ENCODE measurements at places on chromosomes 6 and 20.

DNA sequence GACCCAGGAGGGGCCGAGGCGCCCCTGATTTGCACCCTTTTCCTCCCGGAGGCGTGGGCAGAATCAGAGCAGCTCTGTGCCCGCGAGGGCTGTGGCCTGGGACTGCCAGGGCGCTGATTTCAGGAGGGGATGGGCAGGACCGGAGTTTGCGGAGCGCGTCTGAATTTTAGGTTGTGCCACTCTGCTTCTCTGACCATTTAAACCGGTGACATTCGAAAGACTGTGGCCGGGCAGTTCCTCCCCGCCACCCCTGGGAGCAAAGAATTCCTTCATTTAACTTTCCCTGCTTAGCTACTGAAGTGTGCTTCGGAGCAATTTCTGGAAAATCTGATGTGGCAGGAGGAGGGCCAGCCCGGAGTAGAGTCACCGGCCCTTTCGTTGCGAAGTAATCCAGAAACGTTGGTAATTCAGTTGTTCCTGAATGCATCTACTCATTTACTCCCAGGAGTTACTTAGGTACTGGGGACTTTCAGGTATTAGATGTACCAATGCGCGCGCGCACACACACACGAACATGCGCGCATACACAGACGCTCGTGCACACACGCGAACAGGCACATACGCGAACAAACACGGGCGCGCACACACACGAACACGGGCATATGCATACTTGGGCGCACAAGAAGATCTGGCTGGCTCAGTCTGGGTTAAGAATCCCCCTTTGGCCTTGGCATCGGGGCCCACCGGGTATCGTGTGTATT lies 568 bp downstream of the CCDC170 start:
- DNase-seq = no peak

DNA sequence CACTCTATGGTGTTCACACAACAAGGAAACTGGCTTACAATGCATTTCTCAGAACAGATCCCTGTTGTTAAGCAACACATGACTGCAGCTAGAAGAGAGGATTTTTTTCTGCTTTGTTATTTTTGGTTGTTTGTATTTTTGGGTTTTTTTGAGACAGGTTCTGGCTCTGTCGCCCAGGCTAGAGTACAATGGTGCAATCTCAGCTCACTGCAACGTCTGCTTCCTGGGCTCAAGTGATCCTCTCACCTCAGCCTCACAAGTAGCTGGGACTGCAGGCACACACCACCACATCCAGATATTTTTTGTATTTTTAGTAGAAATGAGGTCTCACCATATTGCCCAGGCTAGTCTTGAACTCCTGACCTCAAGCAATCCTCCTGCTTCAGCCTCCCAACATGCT lies 12.7 kb downstream of the CD24 start:
- DNase-seq = no peak

- no peak for DNase-seq
Observed at GRCh38 chr20:17343656-17344452, 117.0 kb downstream of the PCSK2 start.

DNA sequence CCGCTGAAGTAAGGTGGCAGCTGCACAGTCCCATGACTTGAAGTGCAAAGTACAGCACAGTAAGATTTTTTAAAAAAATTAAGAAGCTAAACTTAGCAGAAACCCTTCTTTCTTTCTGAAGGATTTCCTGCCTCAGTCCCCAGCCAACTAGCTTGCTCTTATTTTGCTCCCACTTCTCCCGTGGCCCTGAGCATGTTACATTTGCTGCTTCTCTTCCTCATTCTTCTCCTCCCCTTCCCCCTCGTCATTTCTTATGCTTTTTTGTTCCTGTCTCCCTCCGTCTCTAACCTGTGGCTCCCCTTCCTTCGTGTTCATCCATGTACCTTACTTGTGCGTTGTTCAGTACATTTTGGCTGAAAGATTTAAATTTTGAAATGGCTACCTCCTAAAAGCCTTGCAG lies 123.0 kb downstream of the SASH1 start:
- DNase-seq = no peak

DNA sequence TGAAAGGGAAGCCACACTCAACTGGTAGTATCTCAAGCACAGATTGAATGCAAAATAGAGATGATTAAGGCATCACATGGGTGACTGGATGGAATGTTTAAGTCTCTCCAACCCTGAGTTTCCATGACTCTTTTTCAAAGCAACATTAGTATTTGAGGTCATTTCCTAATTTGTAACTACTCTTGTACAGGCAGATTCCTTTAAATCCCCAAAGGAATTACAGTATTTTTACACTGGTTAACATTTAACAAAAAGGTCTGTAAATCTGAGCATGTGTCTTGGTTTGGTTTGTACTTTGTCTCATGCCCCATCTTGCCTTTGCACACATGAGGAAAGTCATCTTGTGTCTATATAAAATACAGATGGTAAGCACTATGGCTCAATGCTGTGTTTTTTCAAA lies 15.1 kb downstream of the RMND1 start:
- no peak for DNase-seq

DNA sequence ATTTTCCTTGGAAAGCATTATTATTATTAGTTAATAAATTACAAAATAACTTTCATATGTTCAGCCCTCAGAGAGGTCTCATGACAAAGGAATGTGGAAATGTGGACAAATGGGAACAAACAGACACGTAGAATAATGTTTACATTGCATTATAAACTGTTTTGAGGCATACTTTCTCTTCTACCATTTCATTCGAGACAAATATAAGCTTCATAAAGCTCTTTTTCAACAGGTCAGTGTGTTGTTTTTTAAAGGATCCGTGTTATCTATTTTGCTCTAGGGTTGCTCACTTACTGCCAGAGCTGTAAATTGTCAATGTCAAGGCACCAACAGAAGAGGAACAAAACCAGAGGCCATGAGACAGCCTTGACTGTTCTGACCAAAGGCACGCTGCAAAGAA lies 256.8 kb downstream of the PHACTR1 start:
- no peak for DNase-seq

DNA sequence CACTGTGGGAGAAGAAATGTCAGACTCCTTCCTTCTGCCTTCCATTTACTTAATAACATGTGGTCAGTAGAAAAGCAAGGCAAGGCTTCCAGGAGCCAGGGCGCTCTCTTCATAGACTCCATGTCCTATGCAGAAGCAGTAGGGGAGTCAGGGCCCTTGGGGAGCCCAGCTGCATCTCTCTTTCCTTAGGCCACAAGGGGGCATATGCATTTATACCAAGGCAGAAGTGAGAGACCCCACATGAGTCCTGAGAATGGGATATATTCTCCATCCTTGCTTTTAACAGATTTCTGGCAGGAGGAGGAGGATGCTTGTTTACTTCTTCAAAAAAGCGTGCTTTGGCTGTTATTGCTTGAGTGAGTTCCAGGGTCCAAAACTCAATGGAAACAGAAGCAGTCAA lies 198.5 kb downstream of the HIVEP2 start:
- no peak for DNase-seq

GRCh38 chr6:48474830-48475229 lies 363.8 kb upstream of the PTCHD4 start:
- DNase-seq = no peak

GRCh38 chr20:62642666-62643520 lies 590 bp downstream of the SLCO4A1 start:
- peak; percentile 57 for DNase-seq

Measured in HL-60 (cell line).